Thoracic aorta (tissue), 2 donors: ENCODE measurements at places on chromosomes 4 and X.

GRCh38 chr4:2827071-2827873, 16.4 kb upstream of the ADD1 start:
- no peak for DNase-seq

- no peak for DNase-seq
Observed at GRCh38 chr4:81466841-81467671, 4.7 kb downstream of the RASGEF1B start.

- no peak for DNase-seq
Observed at GRCh38 chr4:159639671-159640323, 536.9 kb downstream of the RAPGEF2 start.

GRCh38 chrX:123331859-123332258, 147.8 kb downstream of the GRIA3 start:
- DNase-seq, result no peak

- no peak for DNase-seq
Observed at GRCh38 chr4:2412534-2412884, 5.9 kb downstream of the ZFYVE28 start.

- no peak for DNase-seq
Observed at GRCh38 chr4:168502861-168503260, 6.0 kb downstream of the PALLD start.

- no peak for DNase-seq
Observed at GRCh38 chr4:123495530-123495929, 98.9 kb downstream of the SPRY1 start.

- DNase-seq, result no peak
Observed at GRCh38 chr4:39568805-39569204, 41.6 kb upstream of the UGDH start.

DNA sequence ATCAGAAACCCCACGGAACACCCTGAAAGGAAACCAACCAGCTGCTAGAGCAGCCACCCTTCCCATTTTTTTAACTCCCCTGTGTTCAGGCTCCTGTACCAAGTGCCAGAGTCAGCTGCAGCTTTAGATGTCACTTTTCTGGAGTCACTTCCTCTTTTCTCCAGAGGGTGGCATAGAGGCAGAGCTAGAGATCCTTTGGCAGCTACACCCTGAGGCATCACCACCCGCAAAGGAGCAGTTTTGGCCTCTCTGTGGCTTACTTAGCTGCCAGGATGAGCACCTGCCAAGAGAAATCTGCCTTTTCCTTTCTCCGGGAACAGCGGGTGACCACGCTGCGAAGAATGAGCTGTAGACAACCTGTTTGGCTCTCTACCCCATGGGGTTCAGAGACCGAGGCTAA, 58.0 kb upstream of the CHRDL1 start:
- DNase-seq, result no peak

GRCh38 chr4:108635070-108635655, 14.8 kb downstream of the RPL34 start:
- DNase-seq, result no peak

- no peak for DNase-seq
Observed at GRCh38 chrX:111811831-111812230, 64.2 kb upstream of the TRPC5OS start.

DNA sequence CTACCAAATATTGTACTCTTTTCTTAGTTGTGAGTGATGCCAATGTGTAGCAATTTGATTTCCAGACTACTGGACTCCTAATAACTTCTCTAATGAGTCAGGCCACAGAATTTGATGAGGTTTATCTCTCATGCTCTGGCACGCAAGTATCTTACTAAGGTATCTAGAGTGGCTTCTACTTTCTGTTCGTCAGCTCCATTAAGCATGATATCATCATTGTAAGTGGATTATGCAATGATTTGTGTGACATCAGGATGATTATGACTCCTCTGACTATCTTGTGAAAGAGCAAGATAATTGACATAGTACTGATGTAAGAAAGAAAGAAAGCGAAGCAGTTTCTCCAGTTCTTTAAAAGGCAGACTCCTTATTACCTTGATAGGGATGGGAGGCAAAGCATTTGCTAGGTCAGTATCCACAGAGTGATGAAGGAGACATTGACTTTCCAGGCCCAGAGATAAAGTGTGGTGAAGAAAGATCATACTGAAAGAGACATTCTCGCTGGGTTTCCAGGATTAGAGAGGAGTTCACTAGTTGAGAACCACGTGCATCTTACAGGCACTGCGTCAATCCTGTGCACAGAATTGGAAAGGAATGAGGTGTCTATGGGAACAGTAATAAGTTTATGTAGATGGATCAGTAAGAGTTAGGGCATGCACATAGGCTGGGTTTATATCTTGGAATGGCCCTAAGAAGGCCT, 161.9 kb upstream of the STK26 start:
- no peak for DNase-seq

DNA sequence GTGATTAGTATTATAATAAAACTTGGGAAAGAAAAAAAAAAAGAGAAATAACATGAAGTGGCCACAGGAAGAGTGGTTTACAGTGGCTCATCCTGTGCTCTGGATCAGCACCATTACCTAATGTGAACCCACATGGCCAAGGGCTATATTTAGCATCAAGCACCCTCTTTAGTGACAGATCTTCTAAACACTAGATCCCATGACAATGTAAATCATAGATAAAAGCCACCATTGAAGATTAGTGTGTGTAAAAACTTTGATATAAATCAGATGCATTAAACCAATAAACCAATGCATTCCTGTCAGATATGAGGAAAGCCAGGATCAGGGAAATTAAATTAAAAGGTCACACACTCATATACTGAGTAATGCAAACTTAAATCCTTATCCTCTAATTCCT, 400.6 kb upstream of the MAGEB18 start:
- DNase-seq, result no peak

- no peak for DNase-seq
Observed at GRCh38 chr4:175731506-175731905, 80.6 kb downstream of the GPM6A start.

GRCh38 chr4:112085156-112086035, 59.9 kb upstream of the FAM241A start:
- no peak for DNase-seq

- DNase-seq, result no peak
Observed at GRCh38 chr4:152935143-152935542, 980 bp upstream of the FHDC1 start.

DNA sequence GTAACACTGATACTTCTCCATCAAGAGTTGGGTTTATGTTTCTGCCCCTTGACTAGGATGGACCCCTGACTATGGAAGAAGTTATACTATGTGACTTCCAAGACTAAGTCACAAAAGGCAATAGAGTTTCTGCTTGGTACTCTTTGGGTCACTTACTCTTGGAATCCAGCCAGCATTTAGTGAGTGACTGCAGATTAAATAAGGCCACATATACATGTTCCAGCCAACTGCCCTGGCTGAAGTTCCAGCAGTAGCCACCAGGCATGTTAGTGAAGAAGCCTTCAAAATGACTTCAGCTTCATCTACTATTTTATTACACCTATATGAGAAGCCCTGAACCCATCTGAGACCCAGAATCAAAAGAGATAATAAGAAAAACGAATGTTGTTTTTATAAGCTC, 524.0 kb downstream of the DMD start:
- no peak for DNase-seq

DNA sequence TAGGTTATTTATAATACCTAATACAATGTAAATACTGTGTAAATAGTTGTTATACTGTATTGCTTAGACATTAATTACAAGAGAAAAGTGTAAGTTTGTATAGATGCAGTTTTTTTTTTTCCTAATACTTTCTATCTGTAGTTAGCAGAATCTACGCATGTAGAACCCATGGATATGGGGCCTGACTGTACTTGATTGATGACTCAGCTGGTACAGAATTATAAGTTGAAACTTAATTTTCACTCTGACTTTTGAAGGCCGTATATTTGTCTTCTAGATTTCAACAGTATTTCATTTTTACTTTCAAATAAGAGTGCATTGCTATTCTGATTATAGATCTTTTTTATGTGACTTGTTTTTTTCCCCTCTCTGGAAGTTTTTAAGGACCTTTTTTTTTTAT, 30.8 kb upstream of the NDUFC1 start:
- DNase-seq, result no peak

GRCh38 chr4:184444953-184445309, 29.4 kb downstream of the IRF2 start:
- no peak for DNase-seq

DNA sequence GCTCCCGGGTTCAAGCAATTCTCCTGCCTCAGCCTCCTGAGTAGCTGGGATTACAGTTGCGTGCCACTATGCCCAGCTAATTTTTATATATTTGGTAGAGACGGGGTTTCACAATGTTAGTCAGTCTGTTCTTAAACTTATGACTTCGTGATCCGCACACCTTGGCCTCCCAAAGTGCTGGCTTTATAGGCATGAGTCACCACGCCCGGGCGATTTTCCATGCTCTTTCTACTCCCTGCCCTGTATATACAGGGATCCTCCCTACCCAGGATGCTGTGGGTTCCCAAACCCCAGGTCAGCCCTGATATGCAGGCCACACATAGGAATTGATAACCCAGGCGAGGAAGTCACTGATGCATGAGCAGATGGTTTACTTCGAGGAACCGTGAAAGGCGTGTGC, 31.4 kb downstream of the SSX5 start:
- DNase-seq, result no peak

- DNase-seq, result no peak
Observed at GRCh38 chr4:47954245-47954644, 39.9 kb upstream of the NFXL1 start.

DNA sequence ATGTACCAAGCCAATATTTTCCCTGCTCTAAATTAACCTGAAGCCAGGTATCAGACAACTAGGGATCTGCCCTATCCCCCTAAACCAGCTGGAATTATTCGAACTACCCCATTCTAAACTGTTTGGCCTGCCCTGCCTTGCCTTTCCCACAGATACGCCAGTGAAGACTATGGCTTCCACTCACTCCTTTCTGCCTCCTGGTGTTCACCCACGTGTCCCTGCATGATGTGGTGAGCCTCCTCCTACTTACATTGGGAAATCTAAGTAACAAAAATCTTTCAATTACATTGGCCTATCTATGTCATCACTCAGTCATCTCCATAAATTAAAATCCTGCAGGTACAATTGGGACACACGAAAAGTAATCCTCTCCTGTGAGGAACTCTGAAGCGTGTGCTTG, 6.1 kb upstream of the LDOC1 start:
- no peak for DNase-seq

GRCh38 chrX:15930585-15930984, 76.0 kb upstream of the AP1S2 start:
- DNase-seq, result no peak

- DNase-seq, result no peak
Observed at GRCh38 chrX:7264399-7264798, 116.4 kb upstream of the PUDP start.
